ENCODE measurements at places on chromosomes 13 and 19.

DNA sequence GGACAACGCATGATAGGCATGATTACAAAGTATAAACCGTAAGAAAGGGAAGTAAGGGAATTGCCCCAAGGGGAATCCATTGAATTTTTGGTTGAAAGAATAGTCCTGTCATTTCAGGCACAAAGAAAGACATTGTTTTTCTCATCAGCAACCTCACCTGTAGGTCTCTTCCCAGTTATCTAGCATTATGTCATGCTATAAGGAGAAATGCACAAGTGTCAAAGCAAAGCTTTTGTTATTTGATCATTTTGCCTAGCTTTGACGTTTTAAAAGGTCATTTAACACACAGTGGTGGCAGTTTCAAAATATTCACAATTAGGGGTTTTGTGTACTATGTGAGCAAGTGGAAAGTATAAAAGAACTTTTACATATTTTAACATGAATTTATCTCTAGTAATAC, 796.2 kb upstream of the MIR17HG start:
- no peak for DNase-seq

- no peak for DNase-seq
These were observed 50.2 kb upstream of the KLF2 start for GRCh38 chr19:16274447-16274846.

- DNase-seq, result no peak
These were observed 125.5 kb downstream of the ENOX1 start for GRCh38 chr13:43661161-43661830.

DNA sequence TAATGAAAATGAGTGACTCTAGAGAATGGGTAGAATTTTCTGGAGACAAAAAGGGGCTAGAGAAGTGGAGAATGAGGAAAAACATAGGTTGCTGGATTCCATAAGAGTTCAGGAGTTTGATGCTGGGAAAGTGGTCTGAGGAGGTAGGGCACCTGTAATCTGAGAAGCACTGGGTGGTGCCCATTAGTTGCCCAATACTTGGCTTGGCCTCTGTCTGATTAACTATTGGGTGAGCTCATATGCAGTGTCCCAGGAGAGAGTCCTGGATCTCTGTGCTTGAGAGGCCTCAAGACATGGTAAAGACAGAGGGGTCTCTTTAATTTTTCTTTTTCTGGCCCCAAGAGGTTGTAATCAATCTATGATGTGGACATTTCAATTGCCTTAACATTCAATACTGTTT, 390.1 kb downstream of the TDRD3 start:
- no peak for DNase-seq

DNA sequence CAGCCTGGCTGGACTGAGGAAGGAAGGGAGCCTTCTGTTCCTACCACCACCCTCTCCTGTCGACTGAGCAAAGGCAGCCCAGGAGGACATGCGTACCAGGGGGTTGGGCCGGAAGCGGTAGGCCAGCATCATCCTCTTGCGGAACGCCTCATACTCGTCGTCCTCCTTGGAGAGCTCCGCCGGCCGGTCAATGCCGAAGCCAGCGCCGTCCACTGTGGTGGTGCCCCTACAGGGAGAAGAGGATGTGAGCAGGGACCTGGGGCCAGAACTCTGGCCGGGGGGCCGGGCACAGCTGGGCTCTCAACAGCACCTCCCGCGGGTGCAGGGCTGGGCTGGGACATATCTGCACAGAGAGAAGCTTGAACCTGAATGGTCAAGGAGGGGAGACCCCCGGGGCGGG, 3.8 kb upstream of the TM6SF2 start:
- no peak for DNase-seq

DNA sequence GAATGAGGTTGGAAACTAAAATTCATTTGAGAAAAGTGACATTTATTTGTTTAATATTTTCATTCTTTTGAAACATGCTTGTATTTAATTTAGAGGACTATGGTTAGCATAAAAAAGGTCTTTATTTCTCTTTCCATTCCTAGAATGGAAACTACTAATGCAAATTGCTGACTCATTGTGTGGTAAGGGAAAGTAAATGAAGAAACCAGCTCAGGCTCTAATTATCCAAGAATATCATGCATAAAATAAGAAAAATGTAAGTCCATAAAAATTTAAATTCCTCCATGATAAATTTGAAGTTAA, 777.0 kb upstream of the SLITRK1 start:
- no peak for DNase-seq

GRCh38 chr13:49439609-49440008, 4.3 kb downstream of the CAB39L start:
- no peak for DNase-seq

GRCh38 chr19:35267353-35267817, 1.4 kb upstream of the USF2 start:
- no peak for DNase-seq

DNA sequence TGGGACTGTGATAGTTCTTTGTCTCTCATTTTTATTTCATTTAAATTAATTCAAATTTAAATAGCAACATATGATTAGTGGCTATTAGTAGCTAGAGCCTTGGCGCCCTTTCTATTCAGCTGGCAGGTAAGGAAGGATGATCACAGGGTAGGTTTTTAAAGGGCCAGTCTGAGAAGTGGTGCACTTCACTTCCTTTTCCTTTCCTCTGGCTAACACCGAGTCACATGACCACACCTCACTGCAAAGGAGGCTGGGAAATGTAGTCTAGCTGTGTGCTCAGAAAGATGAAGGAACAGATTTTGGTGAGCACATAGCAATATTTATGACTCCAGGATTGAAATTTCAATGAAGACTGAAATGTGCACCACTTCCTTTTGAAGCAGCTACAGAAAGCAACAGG, 128.7 kb downstream of the TSHZ3 start:
- peak; percentile 56 for DNase-seq

- DNase-seq, result no peak
These were observed 384.2 kb downstream of the SLITRK1 start for GRCh38 chr13:83498045-83498444.

- no peak for DNase-seq
These were observed 29.1 kb downstream of the CEBPG start for GRCh38 chr19:33402421-33403220.
